Choroid plexus epithelial cell (primary cell): ENCODE measurements at places on chromosomes 7 and 10.

DNA sequence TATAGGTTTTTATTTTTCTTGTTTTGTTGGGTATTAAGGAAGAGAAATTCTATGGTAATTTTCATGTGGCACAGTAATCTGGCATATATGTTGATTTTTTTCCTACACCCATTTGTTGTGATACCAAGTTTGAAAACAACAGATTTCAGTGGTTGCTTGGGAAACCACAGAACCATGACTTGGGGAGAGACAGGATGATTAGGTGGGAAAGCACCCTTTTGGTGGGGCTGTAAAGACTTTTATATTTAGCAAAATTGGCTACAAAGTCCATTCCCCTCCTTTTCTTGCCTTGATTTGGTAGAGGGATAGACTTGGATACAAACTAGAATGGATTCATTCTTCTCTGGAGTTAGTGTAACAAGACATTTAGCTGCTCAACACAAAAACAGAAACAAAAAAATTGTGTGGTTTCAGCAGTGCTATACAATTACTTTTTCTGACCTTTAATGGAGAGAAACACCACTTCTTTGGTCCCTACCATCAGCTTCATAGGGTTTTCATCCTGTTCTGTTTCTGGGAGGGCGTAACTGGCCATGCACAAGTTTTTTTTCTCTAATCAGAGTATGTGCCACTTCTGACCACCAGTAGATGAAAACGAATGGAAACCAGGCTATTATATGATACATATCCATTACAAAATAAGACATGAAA, 52.7 kb downstream of the FIGNL1 start:
- no peak for DNase-seq

DNA sequence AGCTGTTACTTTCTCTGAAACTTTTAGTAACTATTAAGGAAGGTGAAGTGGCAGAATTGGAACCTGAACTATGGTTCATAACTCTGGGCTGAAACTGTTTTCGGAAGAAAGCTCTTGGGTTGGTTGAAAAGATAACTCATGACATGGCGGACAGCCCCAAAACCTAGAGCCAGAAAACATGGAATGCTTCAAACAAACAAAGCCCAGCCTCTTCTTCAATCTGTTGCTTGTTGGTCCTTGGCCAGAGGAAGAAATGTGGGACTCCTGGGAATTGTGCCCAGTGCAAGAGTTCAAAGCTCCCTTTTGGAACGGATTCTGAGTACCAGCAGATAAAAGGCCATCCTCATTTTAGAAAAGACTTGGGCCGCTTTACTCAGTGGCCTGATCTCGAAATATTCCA, 52.9 kb upstream of the CACNB2 start:
- DNase-seq: no peak

GRCh38 chr10:99921948-99922347, 87.8 kb downstream of the DNMBP start:
- DNase-seq: no peak

- DNase-seq: no peak
Observed at GRCh38 chr7:108158776-108159175, 28.6 kb upstream of the LAMB4 start.

DNA sequence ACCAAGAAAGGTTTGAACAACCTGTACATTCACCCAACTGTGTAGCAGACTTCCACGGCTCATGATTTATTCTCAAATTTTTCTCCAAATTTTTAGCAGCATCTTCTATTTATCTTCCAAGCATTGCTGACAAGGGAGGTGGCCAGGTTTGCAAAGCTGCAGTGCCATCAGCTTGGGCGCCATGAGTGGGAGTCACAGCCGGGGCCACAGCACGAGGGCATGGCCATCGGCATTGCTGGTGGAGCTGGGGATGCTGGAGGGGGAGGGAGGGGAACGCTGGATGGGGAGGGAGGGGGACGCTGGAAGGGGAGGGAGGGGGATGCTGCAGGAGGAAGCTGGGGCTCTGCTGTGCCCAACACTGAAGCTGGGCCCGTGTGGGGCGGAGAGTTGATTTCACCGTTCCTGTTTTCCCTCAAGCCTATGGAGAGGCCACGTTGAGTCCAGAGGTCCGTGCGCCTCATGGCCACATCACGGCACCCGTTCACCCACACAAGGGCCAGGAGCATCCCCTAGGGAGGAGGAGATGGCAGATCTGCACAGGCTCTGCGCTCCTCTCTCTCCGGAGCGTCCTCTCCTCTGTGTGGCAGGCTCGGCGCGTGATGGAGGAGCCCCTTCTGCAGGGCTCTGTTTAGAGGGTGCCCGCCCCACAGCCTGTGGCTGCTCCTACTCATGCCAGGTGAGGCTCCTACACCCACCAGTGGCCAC, 520.2 kb downstream of the DNAJB6 start:
- no peak for DNase-seq

DNA sequence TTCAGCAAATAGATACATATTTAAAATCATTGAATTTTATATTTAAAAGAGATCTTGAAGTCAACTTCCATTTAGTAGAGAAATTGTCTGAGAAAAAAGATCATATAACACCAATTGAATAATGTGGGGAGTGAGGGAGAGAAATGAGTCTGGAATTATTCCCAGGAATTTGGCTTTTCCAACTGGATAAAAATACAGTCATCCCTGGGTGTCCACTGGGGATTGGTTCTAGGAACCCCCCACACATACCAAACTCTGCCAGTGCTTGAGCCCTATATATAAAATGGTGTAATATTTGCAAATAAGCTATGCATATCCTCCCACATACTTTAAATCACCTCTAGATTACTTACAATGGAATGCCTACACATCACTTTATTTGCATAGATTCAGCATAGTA, 162.8 kb upstream of the SEMA3C start:
- no peak for DNase-seq

DNA sequence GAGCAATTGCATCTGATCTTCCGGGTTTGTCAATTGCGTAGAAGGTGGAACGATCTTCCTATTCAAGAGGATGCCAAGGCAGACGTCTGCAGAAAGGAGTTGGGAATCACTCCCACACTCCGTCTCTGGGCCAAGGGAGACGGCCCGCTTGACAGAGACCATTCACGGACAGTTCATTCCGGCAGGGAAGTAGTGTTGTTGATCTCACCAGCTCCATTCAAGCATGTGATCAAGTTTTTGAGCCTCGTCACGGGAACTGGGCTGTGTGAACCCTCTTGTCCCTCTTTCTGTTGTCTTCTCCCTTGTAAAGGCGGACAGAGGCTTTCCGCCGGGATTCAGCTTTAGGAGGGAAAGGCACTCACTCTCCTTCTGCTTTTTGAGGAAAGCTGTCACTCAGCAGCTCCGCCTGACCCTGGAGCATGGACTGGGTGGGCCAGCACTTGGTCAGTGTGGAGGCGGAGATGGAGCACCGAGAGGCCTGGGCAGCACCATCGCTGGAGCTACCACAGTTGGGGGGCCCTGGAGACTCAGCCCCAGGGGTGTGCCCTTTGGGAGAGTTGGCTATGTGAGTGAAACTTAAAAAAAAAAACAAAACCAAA, 44.9 kb downstream of the SPDYE5 start:
- no peak for DNase-seq

DNA sequence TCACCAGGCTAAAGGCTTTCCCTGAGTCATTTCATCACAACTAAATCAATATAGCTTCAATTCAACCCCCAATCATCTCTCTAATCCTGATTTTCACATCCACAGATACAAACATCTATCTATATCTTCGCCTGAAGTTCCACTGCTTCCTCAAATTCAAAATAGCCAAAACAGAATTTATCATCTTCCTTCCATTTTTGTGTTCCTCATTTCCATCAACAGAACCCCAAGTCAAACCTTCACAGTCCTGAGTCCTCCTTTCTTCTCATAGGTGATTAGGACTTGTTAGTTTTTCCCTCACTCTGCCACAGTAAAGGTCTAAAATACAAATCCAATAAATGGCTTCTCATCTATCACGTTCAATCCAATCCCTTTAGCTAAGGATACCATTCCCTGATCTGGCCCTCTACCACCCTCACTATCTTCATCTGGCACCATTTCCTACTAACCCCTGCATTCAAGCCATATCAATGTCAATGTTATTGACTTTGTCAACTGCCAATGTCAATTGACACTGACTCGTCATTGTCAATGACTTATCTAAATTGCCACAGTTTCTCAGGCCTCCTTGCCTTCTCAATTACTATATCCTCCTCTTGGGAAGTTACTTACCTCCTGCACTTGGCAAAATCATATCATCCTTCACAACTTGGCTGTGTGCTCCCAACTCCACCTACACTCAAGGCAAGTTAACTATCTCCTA, 2.6 kb downstream of the HYCC1 start:
- DNase-seq: no peak

DNA sequence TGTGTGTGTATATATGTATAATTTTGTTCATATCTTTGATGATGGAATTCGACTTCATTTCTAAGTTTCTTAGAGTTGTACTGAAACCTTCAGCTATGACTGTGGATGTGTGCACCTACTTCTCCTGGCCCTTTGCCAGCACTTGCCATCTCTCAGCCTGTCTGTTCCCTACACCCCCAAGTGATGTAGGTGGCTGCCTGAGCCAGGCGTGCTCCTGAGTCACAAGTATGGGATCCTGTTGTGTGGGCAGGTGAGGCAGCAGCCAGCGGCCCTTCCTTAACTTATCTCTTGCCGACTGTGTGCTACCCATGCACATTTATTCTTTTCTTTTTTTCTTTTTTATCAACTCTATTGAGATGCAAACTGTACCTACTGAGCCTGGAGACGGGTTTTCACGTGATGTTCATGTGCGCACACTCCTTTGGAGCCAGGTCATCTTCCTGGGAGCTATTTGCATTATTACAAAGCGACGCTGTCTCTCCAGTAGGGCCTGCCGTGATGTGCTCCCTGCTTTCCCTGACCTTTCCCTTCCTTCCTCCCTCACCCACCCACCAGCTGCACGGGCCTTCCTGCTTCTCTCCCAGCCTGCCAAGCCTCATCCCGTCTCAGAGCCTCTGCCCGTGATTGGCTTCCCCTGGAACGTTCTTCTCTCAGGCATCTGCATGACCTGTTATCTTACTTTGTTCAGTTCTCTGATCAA, 31.3 kb upstream of the GALNT11 start:
- DNase-seq: no peak

- DNase-seq: no peak
Observed at GRCh38 chr10:12689893-12690292, 311.6 kb downstream of the CCDC3 start.

GRCh38 chr7:28152594-28152993, 28.0 kb downstream of the JAZF1 start:
- no peak for DNase-seq

GRCh38 chr10:124325998-124326636, 92.6 kb downstream of the OAT start:
- DNase-seq: no peak

GRCh38 chr7:3063016-3063753, 19.5 kb upstream of the CARD11 start:
- DNase-seq: no peak

- DNase-seq: no peak
Observed at GRCh38 chr10:116810120-116810500, 39.2 kb upstream of the ENO4 start.

GRCh38 chr7:133742709-133743538, 384.2 kb upstream of the LRGUK start:
- peak; percentile 74 for DNase-seq

GRCh38 chr7:126493801-126494200, 758.9 kb downstream of the GRM8 start:
- no peak for DNase-seq

DNA sequence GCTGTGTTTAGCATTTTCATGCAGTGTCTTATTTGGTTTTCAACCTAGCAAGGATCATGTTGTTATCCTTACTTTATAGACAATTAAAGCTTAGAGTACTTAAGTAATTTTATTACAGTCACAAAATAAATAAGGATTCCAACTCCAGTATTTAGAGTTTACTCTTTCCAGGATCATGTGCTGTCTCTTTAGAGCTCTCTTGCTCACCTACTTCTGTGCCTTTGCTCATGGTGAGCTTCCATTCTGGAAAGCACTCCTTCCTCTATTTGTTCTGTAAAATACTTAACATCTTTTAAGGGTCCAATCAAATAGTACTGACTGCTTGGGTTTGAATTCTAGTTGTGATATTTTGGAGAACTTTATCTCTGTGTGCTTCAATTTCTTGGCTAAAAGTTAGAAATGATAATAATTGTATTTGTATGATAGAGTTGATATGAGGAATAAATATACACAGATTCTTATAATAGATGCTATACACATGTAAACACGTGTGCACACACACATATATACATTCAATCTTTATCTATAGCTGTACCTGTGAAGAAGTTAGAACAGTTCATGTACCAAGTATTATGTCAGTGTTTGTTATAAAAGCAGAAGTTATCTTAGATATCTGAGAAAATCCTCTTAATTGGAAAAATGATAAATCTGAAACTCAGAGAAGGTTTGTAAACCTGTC, 18.2 kb upstream of the CALCR start:
- DNase-seq: no peak

- DNase-seq: peak; percentile 77
Observed at GRCh38 chr10:48658243-48658974, 26.3 kb upstream of the WDFY4 start.
